ENCODE measurements at places on chromosomes 3 and 15.

GRCh38 chr15:47917881-47918280 lies 200.6 kb downstream of the SEMA6D start:
- no peak for DNase-seq

DNA sequence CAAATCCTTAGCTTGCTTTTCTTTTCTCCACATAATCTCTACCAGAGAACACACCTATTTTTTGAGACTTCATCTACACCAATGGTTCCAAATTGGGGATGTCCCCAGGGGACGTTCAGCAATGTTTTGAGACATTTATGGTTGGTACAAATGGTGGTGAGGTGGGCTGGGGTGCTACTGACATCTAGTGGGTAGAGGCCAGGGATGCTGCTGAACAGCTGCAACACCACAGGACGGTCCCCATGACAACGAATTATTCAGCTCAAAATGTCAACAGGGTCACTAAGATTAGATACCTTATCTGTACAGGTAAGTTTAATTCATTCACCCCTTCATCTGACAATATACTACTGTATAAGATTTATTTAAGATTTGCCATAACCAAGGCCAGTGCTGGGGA lies 14.4 kb downstream of the GK5 start:
- DNase-seq, result no peak

- DNase-seq, result no peak
Observed at GRCh38 chr3:172098698-172099494, 59.5 kb downstream of the FNDC3B start.

DNA sequence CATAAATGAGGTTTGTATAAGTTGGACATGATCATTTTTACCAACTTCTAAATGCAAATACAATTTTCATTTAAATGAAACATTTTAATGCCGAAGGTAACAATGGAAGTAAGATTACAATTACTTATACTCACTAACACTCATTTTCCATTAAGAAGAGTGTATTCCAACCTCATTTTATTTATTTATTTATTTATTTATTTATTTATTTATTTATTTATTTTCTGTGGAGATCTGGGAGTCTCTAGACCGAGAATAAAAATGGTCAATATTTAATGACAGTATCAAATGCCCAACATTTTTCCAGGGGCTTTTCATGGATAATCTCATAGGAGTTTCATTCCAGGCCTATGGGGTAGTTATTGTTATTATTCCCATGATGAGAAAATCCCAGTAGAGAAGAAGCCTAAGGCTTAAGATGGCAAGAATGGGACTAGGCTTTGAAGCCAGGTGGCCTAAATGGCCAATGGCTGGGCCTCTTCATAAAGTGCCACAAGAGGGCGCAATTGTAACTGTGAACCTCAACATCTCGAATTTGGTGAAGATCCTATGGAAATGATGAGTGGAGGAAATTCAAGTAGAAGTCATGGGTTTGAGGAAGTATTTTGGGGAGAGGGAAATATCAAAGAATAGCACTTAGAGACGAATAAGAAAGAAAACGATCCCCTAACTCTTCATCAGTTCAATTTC lies 21.3 kb downstream of the VGLL3 start:
- DNase-seq, result no peak

GRCh38 chr3:71831599-71831998 lies 46.7 kb upstream of the PROK2 start:
- no peak for DNase-seq

- no peak for DNase-seq
Observed at GRCh38 chr3:183449391-183449790, 21.0 kb upstream of the MCF2L2 start.

DNA sequence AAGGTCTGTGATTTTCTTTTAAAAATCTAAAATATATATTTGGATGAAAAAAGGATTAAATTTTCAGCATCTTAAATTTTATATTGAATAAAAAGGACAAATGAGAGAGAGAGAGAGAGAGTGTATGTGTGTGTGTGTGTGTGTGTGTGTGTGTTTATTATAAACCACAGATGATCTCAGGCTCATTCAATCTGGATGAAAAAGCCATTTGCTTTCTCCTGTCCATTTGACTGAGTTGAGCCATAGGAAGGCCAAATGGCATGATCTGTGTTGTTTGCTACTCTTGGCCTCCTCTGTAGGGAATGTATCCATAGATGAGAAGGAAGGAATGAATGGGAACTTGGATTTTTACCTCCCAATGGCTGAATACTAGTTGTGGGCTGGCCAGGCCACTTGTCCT lies 92.5 kb upstream of the MEX3B start:
- no peak for DNase-seq

- DNase-seq, result peak; percentile 97
Observed at GRCh38 chr15:101201411-101202174, 50.3 kb downstream of the CHSY1 start.

GRCh38 chr3:178703268-178703975 lies 167.2 kb downstream of the KCNMB2 start:
- DNase-seq, result peak; percentile 4

GRCh38 chr3:114329823-114330222 lies 36.0 kb downstream of the TIGIT start:
- DNase-seq, result no peak

DNA sequence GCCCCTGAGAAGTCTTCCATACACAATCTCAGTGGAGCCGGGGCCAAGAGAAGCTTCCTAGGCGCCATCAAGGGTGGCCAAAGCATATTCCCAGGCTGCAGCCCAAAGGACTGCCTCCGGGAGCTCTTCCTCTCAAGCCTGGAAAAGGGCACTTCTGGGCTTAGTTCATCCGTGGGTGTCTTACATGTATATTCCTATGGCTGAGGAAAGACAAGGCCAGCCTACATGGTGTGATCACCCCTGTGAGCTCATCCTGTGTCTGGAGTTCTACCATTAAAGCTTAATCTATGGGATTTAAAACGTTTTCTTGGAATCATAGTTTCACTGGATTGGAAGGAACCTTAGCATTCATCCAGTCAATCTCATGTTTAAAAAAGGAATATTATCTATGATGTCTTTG lies 21.9 kb upstream of the TIMP4 start:
- DNase-seq, result no peak

- no peak for DNase-seq
Observed at GRCh38 chr3:47054412-47054811, 74.9 kb downstream of the NBEAL2 start.

DNA sequence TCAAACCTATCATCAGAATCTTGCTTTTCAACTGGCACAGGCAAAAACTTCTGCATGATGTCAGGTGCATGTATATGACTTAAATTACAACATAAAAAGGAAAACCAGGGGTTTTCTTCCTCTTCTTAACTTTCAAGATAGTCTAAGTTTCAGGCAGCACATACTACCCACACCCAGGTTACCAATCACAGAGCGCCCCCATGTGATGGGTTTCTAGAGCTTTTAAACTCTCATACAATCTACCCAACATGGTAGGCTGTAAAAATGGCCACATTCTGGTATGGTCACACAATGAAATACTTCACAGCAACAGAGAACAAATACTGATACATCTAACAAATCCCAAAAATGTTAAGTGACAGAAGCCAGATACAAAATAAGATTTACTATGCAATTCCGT lies 7.4 kb downstream of the MESD start:
- DNase-seq, result no peak

DNA sequence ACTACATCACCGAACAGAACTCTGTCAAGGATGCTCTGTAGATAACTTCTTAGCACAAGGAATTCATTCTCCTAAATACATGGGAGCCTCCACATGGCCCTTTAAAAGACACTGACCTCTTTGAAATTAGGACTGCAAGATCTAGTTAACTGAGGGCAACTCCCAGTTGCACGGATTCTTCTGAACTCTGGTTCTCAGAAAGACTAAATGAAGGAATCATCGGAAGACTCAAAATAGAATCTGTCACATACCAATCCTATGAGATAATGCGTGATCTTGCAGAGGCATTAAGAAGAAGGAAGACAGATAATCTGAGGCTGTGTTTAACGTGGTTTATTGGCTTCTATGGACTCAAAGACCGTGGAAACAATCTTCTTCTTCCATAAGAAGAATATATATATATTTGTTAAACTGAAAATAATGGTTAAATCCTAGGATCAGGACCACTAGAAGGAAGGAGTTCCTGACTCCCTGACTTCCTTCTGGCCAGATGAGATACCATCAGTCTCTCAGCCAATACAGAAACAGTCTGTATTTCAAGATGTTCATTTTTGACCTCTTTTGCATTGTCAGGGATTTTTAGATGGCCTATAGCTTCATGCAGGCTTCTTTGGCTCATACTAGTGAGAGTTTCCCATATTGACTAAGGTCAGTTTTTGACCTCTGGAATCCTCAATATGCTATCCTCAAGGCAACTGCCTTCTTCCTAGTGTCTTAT lies 33.9 kb upstream of the TBC1D23 start:
- peak; percentile 68 for DNase-seq

GRCh38 chr15:40289140-40289775 lies 6.4 kb upstream of the ANKRD63 start:
- DNase-seq, result no peak

DNA sequence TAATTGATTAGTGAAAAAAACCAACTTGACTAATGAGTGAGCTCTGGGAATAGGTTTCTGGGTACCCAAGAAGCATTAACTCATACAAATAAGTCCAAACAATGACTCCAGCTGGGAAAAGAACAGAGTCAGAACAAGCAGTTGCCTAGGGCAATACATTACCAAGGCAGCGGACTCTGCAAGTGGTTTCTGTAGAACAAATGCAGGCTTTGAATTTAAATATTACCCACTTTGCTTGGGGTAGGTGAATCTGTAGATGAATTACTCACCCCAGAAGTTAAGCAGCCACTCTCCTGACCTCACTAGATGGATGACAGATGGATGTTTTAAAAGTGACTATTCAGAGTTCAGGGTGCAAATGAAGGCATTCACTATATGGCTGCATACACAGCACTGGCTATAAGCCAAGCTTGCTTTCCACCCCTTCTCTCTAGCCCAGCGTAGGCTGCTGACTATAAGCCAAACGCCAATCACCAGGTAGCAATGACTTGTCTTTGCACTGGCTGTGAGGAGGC lies 73.1 kb upstream of the BHLHE40 start:
- no peak for DNase-seq

DNA sequence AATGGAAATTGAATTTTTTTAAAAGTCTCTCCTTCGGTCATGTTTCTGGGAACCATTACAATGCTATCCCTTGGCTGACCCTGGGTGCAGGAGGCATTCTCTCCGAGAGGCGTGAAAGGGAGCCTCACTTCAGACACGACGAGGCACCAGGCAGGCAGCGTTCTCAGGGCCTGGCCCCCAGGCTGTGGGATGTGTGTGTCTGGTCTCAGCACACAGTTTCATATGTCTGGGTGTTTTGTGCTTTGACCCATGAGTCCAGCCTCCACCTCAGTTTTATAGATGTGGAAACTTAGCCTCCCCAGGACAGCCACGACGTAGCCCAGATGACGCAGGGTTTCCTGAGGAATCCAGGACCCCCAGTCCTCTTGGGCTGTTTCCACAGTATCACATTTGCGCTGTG lies 34.0 kb downstream of the FGD5 start:
- DNase-seq, result no peak

- DNase-seq, result no peak
Observed at GRCh38 chr15:63576441-63576840, 20.7 kb upstream of the FBXL22 start.

- no peak for DNase-seq
Observed at GRCh38 chr3:171807129-171807675, 3.1 kb downstream of the PLD1 start.

DNA sequence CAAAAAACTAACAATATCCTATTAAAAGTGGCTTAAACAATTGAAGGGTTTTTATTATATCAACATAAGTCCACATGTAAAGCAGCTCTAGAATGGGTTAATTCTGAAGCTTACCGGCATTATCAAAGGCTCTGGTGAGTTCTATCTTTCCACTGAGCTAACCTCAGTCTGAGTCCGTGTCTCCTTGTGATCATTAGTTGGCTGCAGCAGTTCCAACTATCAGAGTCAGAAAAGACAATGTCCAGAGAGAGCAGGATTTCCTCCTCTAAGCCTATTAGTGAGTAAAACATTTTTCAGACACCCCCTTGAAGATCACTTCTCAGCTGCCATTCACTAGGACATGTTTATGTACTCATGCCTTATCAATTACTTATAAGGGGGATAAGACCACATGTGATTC lies 49.9 kb downstream of the DHX36 start:
- no peak for DNase-seq

- no peak for DNase-seq
Observed at GRCh38 chr3:74127256-74127655, 487.2 kb downstream of the CNTN3 start.

GRCh38 chr3:186640929-186641328 lies 730 bp downstream of the FETUB start:
- DNase-seq, result no peak

- no peak for DNase-seq
Observed at GRCh38 chr3:73540969-73541740, 83.6 kb downstream of the PDZRN3 start.

- no peak for DNase-seq
Observed at GRCh38 chr15:59410391-59410896, 27.5 kb upstream of the FAM81A start.

DNA sequence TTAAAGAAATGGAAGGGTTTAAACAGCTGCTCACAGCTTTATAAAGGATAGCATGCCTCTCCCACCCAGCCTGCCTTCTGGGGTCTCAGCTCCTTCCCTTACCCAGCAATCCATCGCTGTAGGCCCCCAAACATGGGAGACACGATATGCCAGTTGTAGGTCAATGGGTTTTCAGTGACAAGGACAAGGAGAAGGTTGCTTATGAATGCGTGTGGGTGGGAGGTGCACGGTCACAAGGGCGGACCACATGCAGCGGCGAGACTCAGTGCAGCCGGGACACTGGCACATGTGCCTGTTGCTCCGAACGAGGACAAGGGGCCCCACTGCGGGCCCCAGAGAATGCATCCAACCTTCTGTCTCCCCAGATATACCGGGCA lies 67.0 kb downstream of the MGLL start:
- DNase-seq, result no peak

DNA sequence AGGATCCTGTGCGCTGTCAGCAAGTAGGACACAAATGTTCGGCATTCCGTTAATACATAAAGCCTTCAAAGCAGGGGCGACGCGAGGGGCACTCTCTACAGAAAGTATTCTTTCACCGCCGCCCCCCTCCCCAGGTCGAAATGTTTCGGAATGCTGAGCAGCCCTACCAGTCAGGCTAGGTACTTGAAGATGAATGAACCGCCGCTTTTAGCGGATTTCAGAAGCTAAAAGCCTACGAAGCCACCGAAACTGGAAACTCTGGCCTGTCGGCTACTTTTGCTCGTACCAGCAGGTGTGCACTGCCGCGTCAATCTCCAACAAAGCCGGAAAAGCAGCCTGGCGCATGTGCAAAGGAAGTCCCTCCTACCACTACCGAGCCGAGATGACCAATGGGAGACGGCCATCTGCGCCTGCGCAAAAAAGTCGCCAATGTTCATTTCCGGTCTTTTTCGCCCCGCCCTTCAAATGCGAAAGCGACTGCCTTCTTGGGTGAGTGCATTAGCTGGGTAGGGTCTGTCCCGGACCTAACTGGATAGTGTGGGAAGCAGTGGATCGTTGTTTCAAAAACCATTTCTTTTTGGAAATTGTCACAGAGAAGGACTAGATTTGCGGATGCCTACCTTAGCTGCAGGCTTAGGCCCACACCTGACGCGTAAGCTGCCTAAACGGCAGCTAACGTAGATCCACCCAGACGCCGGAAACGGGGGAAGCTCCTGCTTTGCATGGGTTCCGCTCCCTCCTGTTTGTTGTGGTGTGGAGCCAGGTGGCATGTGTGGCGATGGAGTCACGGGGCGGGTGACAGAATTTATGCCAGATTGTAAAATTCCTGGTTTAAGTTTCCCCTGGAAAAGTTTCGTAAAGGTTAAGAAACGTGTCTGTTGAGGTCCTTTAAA lies at the start of gene WDR5B:
TSS of gene WDR5B (minus strand) at position 301 of the 893 bp plus-strand sequence. CDS start 534 bp downstream, outside the sequence.
- DNase-seq, result peak; percentile 90

GRCh38 chr3:123076496-123077418 lies 9.9 kb downstream of the PDIA5 start:
- DNase-seq, result no peak

All from GM04503 (cell line).